ENCODE measurements at places on chromosomes 7 and 10.

DNA sequence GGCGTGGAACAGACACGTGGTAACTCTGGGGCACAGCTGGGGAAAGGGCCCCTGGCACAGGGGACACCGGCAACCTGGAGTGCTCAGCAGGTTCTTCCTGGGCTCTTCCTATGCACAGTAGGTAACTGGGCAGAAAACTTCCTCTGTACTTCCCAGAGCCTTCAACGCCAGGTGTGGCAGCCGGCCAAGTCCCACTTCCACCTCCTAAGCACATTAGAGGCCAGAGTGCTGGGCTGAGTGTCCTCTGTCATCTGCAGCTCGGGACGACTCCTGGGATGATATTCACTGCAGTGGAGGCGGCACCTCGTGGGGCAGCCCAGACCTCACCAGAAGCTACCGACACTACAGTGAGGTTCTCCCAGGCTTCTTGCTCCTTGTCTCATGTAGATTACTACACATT, 114.5 kb downstream of the LARP4B start:
- DNase-seq: no peak
- H3K27me3 ChIP-seq: no peaks in the 10 kb centered on the region
- H3K4me3 ChIP-seq: no peak overlapping the region
- H3K36me3 ChIP-seq: peaks cover 16% of the 10 kb centered on the region
- H3K4me1 ChIP-seq: no peaks in the 10 kb centered on the region

DNA sequence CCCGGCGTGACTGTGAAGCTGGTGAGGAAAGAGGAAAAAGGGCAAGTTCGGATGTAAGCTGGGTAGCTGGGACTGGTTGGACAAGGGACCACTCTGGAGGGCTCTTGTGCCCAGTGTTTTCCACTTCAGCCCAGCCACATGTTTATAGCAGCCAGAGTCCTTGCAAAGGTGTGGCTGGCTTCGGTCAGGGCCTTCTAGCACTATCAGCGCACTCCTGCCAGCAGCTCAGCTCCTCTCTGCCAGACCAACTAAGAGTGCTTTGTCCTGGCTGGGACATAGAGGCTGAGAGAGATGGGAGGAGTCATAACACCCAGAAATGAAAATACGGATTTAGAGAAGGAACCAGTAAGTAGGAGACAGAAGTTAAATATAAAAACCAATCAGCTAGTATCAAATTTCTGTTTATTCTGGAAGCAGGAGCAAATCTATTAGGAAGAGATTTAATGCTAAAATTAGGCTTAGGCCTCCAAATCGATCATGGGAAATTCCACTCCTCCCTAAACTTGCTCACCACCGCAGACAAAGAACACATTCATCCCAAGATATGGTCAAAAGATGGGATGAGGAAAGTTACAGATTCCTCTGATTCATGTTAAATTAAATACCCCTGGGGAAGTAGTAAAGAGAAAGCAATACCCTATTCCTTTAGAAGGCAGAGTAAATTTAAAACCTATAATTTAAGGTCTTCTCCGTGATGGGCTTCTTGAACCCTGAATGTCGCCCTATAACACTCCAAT, 135.0 kb downstream of the RALA start:
- no peak overlapping the region for H3K27ac ChIP-seq
- H3K27me3 ChIP-seq: no peaks in the 10 kb centered on the region
- no peak for DNase-seq

- H3K27me3 ChIP-seq: no peaks in the 10 kb centered on the region
- no peak overlapping the region for H3K4me3 ChIP-seq
- no peaks in the 10 kb centered on the region for H3K36me3 ChIP-seq
- peaks cover 3% of the 10 kb centered on the region for H3K4me1 ChIP-seq
- DNase-seq: no peak
Observed at GRCh38 chr10:119896937-119897770, 4.6 kb downstream of the SEC23IP start.

GRCh38 chr10:114893251-114893650, 44.7 kb upstream of the TRUB1 start:
- no peaks in the 10 kb centered on the region for H3K4me1 ChIP-seq
- no peak overlapping the region for H3K4me3 ChIP-seq
- no peaks in the 10 kb centered on the region for H3K27me3 ChIP-seq
- no peak for DNase-seq

DNA sequence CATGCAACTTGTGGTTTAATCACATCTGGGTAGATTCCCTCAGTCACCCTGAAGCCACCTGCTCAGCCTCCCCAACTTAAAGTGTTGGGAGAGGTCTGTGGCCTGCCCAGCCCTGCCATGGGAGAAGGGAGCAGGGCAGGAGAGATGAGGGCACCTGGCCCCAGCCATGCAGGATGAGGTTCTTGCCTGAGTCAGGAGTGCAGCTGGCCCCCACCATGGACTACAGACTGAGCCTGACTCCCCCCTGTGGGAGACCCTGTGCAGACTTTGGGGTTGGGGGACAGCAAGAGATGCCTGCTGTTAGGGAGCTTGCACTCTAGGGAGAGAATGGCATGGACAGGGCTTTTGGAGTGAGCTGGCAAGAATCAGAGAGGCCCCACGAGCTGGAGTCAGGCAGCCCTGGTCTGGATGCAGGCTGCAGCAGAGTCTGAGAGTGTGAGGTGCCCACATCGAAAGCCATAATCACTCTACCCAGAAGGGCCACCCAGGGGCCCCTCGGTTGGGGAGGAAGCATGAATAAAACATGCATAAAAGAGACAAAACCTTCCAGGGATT, 34.7 kb upstream of the DPYSL4 start:
- H3K4me3 ChIP-seq: no peak overlapping the region
- H3K27me3 ChIP-seq: no peaks in the 10 kb centered on the region
- DNase-seq: no peak
- H3K36me3 ChIP-seq: no peaks in the 10 kb centered on the region

DNA sequence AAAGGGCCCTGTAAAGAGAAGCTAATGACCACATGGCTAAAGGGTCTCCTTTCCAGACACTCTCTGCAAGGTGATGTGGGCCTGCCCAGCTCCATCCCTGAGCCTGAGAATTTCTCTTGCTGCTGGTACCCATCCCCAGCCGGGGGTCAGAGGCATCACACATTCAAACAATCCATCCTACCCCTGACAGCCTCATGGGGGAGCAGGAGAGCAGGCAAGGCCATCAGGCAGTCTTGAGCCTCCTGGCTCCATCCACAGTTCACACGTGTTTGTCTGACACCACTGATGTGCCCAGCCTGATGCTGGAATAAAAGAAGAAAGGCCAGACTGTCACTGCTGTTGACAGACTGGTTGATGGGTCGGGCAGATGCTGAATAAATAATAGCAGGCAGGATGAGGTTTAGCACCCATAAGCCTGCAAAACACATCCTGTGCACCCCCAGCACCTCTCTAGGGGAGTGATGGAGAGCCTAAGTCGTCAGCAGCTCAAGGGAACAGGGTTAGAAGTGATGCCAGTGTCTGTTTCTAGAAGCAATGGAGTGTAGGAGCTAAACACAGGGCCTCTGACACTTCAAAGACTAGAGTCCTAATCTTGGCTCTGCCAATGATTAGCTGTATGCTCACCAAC, 43.5 kb downstream of the TLL2 start:
- H3K36me3 ChIP-seq: no peaks in the 10 kb centered on the region
- H3K4me1 ChIP-seq: no peaks in the 10 kb centered on the region
- H3K27me3 ChIP-seq: no peaks in the 10 kb centered on the region
- peak; percentile 10 for DNase-seq

DNA sequence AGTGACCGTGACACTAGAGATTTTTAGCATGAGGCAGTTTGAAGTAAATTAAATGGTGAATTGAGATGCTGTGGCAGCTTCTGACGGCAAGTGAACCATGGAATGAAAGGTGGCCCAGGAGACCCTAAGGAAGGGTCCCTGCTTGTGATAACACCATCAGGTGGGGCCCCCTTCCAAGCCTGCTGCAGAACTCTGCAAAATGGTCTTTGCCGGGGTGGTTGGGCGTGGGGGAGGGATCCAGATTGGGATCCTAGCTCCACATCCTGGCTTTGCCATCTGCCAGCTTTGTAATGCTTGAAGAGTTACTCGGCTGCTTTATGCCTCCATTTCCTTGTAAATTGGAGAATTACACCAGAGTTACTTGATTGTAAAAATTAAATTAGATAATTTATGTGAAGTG, 222.6 kb upstream of the NFE2L3 start:
- H3K27ac ChIP-seq: no peak overlapping the region
- H3K4me3 ChIP-seq: no peak overlapping the region
- H3K4me1 ChIP-seq: no peaks in the 10 kb centered on the region

GRCh38 chr7:46652317-46652716, 731.2 kb upstream of the IGFBP3 start:
- H3K27ac ChIP-seq: no peak overlapping the region
- H3K4me1 ChIP-seq: no peaks in the 10 kb centered on the region
- DNase-seq: no peak
- no peaks in the 10 kb centered on the region for H3K36me3 ChIP-seq
- no peak overlapping the region for H3K4me3 ChIP-seq

GRCh38 chr10:30027057-30028005, 32.1 kb downstream of the JCAD start:
- peak overlapping the region; percentile 66 for H3K4me3 ChIP-seq
- H3K36me3 ChIP-seq: no peaks in the 10 kb centered on the region
- DNase-seq: peak; percentile 86
- H3K27me3 ChIP-seq: no peaks in the 10 kb centered on the region
- peak overlapping the region; percentile 73 for H3K27ac ChIP-seq

GRCh38 chr10:30432622-30433305, 1.2 kb upstream of the MAP3K8 start:
- no peaks in the 10 kb centered on the region for H3K36me3 ChIP-seq
- peaks cover 11% of the 10 kb centered on the region for H3K4me1 ChIP-seq
- H3K27ac ChIP-seq: peak overlapping the region; percentile 89
- no peak for DNase-seq
- peak overlapping the region; percentile 91 for H3K4me3 ChIP-seq
- no peaks in the 10 kb centered on the region for H3K27me3 ChIP-seq

DNA sequence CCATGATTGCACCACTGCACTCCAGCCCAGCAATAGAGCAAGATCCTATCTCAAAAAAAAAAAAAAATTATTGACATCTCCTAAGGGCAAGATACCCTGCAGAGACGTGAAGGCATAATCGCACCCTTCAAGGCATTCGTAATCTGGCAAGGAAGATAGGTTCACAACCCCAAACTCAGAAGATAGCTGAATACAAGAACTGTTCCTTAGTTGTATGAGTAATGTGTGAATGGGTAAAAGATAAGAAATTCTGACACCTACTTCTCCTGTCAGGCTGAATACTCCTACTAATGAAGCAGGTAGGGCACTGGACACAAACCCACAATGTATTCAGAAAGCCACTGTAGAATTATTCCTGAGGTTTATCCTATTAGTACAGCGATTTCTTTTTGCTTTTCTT, 882.4 kb upstream of the AUTS2 start:
- no peak overlapping the region for H3K4me3 ChIP-seq
- DNase-seq: no peak
- H3K36me3 ChIP-seq: no peaks in the 10 kb centered on the region
- no peak overlapping the region for H3K27ac ChIP-seq
- no peaks in the 10 kb centered on the region for H3K4me1 ChIP-seq
- H3K27me3 ChIP-seq: no peaks in the 10 kb centered on the region

DNA sequence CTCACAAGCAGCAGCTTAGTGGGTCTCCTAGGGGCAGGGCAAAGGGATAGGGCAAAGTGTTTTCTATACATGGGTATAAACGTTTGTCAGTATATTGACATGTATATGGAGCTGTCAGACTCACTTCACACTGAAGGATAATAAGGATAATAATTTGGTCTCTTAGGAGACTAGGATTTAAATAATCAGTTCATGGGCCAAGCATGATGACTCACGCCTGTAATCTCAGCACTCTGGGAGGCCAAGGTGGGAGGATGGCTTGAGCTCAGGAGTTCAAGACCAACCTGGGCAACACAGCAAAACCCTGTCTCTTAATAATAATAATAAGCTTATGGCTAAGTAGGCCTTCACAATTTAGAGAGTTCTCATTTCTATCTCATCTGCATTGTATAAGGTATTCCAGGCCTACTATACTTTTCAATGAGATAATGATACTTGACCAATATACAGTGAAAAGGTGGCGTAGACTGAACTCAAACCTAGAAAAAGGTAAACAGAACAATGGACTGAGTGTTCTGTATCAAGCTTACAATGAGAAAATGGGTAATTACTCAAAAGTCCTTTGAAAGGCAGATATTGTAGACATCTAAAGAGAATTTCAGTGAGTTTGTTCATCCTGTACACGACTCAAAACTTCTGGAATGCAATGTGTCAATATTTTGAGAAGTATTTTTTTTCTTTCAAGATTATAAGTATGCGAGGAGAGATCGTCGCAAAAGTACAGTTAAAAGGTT, 7.0 kb downstream of the GSAP start:
- no peak overlapping the region for H3K4me3 ChIP-seq
- no peaks in the 10 kb centered on the region for H3K4me1 ChIP-seq
- H3K27me3 ChIP-seq: no peaks in the 10 kb centered on the region
- DNase-seq: no peak
- no peaks in the 10 kb centered on the region for H3K36me3 ChIP-seq
- no peak overlapping the region for H3K27ac ChIP-seq

DNA sequence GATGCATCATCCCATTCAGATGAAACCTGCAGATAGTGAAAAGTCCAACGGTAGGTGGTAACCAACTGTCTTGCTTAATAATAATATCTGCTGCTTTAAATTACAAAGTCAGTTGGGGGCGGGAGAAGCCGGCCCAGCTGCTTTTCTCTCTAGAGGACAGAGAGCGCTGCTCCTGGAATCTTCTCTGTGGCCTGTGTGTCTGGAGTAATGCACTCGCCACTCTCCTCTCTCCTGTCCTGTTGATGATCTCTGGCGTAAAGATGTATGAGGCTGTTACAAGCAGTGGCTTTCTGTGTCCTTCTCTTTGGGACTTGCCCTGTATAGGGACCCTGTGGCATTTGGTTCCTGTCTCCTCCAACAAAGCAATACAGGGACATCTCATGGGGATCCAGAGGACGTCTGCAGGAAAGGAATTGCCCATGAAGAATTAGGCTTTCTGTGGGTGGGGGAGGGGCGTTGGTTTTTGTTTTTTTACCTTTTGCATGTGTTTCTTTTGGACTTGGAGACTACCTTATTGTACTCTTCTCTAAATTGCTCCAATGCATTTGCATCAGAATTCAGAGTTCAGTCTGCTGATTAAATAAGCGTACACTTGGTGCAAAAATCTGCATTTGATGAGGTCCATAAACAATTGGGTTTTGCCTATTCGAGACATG, 231.6 kb downstream of the CELF2 start:
- H3K4me3 ChIP-seq: no peak overlapping the region
- peak overlapping the region; percentile 99 for H3K27ac ChIP-seq
- peaks cover 97% of the 10 kb centered on the region for H3K4me1 ChIP-seq
- peaks cover 12% of the 10 kb centered on the region for H3K36me3 ChIP-seq
- no peaks in the 10 kb centered on the region for H3K27me3 ChIP-seq
- DNase-seq: no peak

Measured in MM.1S (cell line).